Effector CD8-positive, alpha-beta T cell (primary cell): ENCODE measurements at places on chromosomes 13 and 19.

DNA sequence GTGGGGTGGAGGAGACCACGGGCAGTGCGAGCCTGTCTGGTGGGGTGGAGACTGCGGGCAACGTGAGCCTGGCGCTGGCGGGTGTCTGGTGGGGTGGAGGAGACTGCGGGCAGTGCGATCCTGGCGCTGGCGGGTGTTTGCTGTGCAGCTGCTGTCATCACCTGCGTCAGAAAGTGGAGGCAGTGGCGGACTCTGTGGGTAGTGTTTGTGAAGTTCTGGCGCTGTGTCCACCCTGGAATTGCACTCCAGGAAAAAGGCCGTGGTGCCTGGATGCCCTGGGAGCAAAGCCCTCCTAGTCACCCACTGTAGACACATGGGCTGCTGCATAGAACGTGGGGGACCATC lies 6.2 kb downstream of the TEX29 start:
- DNase-seq: no peak

GRCh38 chr13:48593536-48593935 lies 60.2 kb upstream of the CYSLTR2 start:
- DNase-seq: no peak

- DNase-seq: no peak
Observed at GRCh38 chr19:28196101-28196500, 1016.9 kb downstream of the UQCRFS1 start.

- DNase-seq: no peak
Observed at GRCh38 chr13:48633700-48634099, 20.0 kb upstream of the CYSLTR2 start.

- DNase-seq: no peak
Observed at GRCh38 chr19:24140099-24140498, 53.1 kb downstream of the ZNF254 start.

- DNase-seq: no peak
Observed at GRCh38 chr19:51549533-51550324, 18.3 kb upstream of the SIGLEC6 start.
